ENCODE measurements at places on chromosomes 6 and 20.

DNA sequence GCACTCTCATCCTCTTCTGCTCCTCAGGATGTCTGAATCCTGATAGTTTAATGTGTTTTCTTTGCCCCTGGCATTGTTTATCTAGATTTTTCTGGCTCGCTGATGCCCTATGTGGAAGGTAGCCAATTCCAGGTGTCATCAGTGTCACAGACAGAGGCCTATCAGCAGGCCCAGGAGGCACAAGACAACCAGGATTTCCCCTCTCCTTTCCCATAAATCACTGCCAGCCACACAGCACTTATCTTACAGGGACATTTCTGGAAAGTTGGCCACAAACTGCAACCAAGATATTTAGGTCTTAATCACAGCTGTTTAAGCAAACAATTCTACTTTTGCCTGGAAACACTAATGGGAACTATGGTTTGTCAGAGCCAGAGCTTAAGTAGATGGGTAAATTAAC lies 28.1 kb downstream of the ADGRF5 start:
- DNase-seq = peak; percentile 54

- no peak for DNase-seq
Measured at GRCh38 chr20:46894971-46895905, 595 bp downstream of the EYA2 start.

GRCh38 chr6:47479140-47479508 lies 1.5 kb downstream of the CD2AP start:
- peak; percentile 7 for DNase-seq

DNA sequence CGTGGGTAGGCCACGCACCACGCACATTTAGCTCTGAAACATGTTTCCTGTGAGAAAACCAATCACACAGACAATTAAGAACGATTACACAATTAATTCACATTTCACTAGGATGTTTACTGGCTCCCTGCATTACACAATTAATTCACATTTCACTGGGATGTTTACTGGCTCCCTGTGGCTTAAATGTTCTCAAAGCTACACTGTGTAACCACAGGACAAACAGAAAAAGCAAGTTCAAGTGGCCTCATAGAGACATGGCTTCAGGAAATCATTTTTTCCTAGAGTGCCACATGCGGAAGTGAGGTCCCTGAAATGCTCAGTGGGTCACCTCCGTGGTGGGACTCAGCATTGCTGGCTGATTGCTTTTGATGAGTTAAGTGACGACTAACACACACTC lies 61.7 kb upstream of the XRN2 start:
- DNase-seq = no peak

DNA sequence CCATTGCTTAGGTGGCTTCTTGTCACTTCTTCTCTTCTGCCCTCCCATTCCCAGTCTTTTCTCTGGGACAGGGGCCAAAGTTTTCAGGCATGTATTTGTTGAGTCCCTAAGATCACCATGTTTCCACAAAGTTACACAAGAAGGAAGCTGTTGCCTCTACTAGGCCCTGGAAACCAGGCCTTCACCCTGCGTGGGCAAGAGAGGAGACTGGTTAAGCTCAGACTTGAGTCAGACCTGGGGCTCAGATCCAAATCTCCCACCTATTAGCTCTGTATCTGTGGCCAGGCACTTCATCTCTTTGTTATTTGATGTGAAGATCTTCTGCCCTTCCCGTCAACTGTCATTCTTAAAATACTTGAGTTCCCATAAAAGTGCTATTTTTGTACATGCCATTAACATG lies 154.6 kb downstream of the SASH1 start:
- peak; percentile 80 for DNase-seq

DNA sequence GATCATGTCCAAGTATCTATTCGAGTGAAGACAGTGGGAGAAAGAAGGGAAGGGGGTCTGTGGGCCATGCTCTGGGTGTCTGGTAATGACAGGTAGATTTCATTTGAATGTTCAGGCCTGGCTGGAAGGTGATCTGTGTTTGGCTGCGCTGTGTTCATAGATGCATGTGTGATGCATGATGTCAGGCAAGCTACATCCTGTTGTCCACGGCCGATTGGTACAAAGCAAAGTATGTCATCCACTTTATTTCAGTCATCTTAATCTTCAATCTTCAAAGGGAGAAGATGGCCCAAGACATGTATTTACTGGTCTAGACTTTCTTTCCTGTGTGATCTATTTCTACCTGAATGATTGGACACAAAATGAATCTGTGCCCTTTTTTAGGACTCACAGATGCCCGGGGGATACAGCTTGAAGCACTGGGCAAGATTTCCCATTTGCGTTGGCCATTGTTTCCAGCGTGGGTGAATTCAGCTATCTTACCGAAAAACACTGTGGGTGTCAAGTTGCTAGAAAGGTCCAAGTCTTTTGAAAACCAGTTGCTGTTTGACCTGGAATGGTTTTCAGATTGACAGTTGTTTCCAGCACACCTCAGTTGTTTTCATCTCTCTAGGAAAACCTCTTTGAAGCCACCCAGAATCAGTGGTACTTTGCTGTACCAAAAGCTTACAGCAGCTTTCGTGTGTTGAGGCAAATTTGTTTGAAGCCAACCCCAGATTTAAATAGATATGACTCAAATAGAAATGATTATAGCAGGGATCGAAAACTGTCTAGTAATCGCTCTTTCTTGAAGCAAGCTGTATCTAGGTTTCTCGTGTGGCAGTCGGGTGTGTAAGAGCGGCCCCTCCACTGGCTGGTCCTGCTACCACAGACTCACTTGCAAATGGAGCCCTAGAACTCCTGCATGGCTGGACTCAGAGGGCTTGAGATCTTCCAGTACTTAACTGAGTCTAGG lies 27.2 kb downstream of the DUSP22 start:
- no peak for DNase-seq

GRCh38 chr20:62252342-62252966 lies 14.1 kb downstream of the OSBPL2 start:
- peak; percentile 44 for DNase-seq

- DNase-seq = peak; percentile 71
Measured at GRCh38 chr20:57638173-57638894, 18.1 kb upstream of the ZBP1 start.

DNA sequence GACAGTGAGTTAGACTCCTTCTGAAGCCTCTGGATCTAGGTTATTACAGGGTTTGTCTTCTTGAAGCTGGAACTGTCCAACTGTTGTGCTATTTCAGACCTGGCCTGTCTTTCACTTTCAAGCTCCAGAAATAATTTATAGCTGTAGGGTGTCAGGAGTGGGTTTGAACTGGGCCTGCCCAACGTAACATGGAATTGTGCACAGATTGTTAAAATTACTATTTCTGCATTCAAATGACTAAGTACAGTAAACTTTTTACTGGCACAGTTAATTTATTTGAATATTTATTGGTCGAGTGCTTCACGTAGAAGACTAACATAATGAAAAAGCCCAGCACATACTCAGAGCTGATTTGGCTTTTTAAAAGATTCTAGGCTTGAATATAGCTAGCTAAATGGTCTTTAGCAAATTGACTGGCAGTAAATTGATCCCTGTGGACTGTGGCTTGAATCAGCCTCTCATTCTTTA lies 74.3 kb downstream of the ARID1B start:
- no peak for DNase-seq

DNA sequence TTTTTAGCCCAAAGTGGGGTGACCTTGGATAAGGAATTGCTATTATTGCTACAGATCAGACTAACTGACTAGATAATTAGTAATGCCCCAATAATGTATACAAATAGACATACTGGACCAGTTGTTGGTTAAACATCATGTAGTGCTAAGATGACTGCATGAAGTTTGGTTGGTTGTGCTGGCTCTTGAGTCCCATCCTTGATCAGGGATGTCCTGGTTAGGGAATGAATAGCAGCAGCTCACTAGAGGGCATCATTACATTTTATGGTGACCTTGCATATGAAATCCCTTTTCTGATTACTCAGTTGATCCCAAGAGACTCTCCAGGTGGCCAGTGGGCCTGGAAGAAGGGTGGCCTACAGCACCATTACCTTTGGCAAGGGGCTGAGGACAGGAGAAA lies 10.9 kb downstream of the TPBG start:
- peak; percentile 27 for DNase-seq

DNA sequence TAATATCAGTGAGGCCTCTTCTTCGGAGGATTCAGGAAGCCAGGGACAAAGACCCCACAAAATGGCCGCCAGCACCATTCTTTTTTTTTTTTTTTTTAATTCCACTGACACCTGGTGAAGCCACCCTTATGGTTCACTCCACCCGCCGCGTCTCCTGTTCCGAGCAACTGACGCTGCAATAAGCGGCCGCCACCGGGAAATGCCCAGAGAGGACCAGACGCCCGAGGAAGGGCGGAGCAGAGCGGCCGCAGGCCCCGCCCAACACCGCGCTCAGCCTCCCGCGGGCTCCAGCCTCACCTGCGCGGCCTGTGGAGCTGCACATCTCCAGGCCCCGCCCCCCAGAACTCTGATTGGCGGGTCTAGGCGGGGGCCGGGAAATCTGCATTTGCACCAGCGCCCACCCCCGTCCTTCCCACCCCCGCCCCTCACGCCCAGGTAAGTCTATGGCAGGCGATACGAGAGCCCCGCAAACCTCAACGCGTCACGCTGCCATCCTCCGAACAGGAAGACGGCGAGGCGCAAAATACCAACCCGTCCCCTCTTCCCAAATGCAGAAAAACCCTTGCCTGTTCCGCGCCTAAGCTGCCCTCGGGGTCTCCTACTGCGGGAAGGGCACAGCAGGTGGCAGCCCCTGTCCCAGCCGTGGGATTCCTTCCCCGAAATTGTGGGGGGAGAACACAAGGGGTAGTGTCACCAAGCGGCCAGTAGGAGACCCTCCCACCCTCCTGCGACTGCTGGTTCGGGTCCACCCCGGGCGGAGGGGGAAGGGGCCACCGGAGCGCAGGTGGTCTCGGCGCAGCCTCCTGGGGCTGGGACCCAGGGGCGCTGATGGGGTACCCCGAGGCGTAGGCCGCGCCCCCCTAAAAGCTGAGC lies 960 bp downstream of the ATP9A start:
- peak; percentile 56 for DNase-seq

DNA sequence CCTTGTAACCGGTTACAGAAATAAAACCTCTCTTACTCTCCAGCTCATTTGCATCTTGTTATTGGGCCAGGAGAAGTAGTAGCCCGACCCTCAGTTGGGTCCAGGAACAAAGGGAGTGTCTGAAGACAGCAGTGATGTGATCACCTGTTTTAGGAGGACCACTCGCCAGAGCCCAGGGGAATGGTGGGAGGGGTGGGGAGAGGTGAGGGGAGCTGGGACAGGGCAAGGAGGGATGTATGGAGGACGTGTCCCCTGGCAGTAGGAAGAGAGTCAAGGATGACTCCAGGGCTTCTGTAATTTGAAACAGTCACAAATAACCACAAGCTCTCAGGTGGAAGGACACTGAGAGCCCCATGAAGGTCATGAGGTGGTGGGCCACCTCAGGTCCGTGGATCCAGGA lies 1.4 kb upstream of the PCMTD2 start:
- DNase-seq = no peak

DNA sequence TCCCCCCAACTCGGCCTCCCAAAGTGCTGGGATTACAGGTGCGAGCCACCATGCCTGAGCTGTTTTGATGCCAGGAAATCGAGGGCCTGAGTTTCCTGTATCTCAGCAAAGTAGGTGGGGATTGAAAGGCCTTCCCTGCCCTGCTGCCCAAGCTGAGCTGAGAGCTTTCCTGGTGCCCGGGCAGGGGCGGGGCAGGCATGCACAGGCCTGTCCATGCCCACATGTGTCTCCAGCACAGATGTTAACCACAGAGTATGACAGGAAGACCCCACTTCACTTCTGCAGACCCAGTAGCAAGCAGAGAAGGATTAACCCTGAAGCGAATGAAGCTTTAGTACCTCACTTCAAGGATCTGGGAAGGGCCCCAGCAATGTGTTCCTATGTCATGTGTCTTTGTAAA lies 66.0 kb downstream of the GPR6 start:
- DNase-seq = no peak
